Activated naive CD4-positive, alpha-beta T cell treated with anti-CD3 and anti-CD28 coated beads, Interleukin-2, amount 50 U/mL, for 16 hours (primary cell): ENCODE measurements at places on chromosomes 12 and 14.
A peak's percentile ranks its signal among the peaks of the same experiment; 100 is the strongest.

GRCh38 chr12:46526233-46526632 lies 153.7 kb upstream of the SLC38A2 start:
- no peak for DNase-seq

DNA sequence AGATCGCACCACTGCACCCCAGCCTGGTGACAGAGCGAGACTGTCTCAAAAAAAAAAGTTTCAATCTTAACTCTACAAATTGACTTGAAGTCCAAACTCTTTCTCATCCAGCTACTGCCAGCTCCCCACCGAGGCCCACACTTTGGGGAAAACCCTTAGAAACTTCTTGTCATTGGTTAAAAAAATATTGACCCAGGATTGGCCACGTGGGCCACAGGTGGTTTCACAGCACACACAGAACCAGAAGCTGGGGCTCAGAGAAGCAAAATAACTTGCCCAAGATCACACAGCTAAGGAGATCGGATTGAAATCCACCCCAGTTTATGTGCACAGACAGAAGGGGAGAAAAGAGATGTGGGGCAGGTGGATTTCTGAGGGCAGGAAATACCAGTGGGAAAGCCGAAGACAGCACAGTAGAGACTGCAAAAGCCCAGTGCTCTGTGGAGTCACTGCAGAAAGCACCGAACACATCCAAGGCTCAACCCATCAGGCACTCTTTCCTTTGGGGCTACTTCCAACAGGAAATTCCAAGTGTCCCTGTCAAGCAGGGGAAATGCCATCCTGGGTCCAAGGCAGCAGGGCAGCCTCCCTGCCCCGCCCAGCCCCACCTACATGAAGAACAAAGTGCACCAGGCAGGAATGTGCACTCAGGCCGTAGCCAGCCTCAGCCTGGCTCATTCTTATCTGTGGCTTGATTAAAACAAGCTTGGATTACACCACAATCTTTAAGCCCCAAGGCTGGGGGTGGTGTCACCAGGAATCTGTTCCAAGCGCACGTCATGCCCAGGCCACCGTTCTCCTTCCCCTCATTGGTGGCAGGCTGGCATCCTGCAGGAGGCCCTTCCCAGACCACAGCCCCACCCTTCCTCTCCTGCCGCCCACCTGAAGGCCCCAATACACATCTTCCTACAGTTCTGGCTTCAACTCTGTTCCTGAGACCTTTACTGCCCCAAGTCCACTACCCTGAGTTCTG lies 72.5 kb downstream of the ITPK1 start:
- no peak for DNase-seq

DNA sequence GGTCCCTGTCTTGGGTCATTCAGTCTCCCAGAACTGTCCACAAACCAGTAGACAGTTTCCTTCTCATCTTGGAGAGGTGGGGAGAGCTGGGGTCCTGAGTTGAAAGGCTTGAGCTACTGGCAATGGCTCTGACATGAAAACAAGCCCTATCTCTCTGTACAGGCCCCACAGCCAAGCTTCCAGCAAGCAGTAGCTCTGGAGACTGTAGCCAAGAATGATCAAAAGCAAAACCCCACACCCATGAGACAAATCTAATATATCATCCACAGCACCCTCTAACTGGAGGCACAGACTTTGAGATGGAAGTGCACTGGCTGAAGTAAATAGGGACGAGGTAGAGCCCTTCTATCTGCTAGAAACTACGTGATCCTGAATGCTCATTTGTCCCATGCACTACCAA lies 40.9 kb downstream of the RERG start:
- no peak for DNase-seq

- no peak for DNase-seq
Observed at GRCh38 chr14:104003616-104004015, 61.3 kb upstream of the RD3L start.

GRCh38 chr14:100587086-100587762 lies at the start of gene BEGAIN:
TSS of gene BEGAIN (minus strand) at chr14:100587417. CDS start at chr14:100587290, 127 bp downstream.
- DNase-seq = peak; percentile 37

DNA sequence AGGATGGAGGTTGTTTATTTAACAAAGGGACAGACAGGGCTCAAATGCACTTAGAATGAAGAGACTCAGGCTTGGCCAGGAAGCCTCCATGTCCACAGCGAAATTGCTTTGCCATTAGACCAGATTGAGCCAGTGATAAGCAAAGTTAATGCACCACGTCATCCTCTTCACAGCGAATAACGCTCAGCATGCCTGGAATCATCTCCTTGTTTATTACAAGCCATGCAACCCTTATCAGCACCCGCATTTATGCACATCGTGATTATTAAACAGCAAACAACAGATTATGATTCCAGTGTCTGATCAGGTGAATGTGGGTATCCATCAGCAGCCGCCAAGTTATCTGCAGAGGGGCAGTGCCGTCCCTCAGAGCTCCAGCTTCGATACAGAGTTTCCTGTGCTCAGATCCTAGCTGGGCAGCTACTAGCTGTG lies 175.0 kb upstream of the TMEM132C start:
- DNase-seq = no peak

- DNase-seq = no peak
Observed at GRCh38 chr12:4987076-4988046, 56.3 kb upstream of the KCNA5 start.

DNA sequence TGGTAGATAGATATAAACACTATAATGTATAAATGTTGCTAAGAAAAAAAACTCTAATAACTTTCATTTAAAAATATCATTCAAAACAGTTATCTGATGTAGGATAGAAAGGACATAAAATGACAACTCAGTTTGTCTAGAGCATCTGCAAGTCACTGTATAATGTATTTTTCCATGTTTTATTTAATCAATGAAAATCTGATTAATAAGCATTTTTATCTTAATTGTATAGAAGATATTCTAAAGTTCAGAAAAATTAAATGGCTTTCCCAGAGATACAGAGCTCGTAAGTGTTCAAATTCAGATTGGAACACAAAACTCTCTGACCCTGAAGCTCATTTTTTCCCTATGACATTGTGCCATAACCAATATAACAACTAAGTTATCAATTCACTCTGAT lies 295.9 kb upstream of the DCN start:
- DNase-seq = no peak

DNA sequence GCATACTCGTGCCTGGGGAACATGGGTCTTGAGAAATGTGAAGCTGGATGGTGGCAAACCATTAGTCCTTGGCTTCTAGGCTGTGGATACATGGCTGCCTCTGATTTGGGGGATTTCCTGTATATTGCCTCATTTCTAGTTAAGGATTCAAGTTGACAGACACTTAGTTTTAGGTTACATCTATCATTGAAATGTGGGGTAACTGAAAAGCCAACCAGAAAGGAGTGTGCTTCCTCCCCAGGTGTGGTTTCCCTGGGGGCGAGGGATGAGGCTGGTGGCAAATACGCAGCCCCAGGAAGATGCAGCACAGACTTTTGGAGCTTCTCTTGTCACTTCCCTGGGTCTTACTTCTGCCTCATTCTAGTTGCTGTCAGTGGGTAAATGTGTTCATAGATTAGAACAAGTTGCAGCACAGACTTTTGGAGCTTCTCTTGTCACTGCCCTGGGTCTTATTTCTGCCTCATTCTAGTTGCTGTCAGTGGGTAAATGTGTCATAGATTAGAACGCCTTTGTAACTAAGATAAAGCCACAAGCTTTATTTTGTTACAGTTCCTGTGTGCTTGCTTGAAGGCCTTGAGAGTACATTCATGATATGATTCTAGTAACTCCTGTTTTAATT lies 85.1 kb downstream of the BORCS5 start:
- DNase-seq = no peak

DNA sequence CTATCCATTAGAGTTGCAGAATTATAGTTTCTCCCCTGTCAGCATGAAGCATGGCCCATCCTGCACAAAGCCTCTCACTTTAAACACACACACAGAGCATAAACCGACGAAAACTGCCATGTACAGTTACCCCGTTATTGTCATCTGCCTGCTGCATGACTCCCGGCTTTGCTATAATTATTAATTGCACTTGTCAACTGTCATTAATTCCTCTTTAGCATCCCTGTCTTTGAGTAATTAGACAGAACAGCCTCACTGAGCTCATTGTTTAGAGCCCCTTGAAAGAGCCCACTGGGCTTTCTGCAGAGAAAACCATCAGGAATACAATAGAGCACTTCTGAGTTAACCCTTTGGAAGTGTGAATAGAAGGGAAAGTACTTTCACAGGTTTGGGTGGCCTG lies 307.2 kb upstream of the SOX5 start:
- DNase-seq = no peak

GRCh38 chr14:76311079-76311758 lies 64.7 kb upstream of the ESRRB start:
- no peak for DNase-seq

DNA sequence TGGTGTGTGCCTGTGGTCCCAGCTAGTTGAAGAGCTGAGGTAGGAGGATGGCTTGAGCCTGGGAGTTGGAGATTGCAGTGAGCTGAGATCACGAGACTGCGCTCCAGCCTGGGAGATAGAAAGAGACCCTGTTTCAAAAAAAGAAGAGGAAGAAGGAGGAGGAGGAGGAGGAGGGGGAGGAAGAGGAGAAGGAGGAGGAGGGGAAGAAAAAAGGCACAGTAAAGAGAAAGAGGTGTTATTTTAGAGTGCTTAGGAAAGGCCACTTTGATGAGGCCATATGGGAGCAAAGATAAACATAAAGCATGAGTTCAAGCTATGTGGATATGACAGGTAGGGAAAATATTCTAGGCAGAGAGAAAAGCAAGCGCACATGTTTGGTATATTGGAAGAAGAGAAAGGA lies 154.1 kb upstream of the BTG1 start:
- DNase-seq = no peak

DNA sequence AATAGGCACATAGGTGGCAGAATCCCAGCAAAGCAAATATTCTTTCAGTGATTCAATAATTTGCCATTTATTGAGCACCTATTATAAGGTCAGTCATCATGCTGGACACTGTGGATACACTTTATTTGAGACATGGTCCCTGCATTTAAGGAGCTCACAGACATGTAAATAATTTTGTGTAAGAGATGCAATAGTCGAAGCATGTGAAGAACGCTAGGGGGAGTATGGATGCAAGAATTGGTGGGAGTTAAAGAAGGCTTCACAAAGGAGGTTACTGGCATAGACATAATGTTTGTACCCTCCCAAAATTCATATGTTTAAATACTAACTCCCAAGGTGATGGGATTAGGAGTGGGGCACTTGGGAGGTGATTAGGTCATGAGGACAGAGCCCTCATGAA lies 260.6 kb upstream of the GARIN6 start:
- no peak for DNase-seq

DNA sequence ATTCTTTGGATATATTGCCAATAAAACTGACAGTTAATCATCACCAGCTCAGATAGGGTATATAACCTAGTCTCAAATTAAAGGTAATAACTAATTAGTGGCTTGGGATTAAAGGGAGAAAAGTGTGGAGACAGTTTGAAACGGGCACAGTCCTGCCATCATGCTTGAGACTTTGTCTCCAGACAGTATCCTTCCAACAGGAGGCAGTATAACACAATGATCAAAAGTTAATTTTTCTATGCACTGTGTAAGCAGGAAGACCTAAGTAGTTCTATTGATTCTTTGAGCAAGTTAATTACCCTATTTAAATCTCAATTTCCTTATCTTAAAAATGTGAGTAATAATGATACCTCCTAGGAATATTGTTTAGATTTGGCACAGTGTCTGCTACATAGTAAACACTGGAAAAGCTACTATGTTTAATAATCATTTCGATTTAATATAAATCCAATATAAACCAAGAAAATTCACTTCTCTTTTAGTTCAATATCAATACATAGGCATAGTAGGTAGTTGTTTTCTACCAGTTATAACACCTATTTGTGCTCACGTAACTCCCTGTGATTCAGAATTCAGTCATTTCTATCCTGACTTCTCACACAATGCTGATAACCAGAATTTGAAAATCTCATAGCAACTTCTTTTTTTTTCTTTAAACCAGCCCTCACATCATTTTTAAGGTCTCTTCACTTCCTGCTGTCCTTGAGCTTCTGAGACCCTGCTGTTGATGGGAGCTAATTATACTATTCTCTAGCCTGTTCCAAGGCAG lies 53.7 kb downstream of the GALNT4 start:
- no peak for DNase-seq

- DNase-seq = no peak
Observed at GRCh38 chr12:121513464-121514183, 67.2 kb downstream of the KDM2B start.

DNA sequence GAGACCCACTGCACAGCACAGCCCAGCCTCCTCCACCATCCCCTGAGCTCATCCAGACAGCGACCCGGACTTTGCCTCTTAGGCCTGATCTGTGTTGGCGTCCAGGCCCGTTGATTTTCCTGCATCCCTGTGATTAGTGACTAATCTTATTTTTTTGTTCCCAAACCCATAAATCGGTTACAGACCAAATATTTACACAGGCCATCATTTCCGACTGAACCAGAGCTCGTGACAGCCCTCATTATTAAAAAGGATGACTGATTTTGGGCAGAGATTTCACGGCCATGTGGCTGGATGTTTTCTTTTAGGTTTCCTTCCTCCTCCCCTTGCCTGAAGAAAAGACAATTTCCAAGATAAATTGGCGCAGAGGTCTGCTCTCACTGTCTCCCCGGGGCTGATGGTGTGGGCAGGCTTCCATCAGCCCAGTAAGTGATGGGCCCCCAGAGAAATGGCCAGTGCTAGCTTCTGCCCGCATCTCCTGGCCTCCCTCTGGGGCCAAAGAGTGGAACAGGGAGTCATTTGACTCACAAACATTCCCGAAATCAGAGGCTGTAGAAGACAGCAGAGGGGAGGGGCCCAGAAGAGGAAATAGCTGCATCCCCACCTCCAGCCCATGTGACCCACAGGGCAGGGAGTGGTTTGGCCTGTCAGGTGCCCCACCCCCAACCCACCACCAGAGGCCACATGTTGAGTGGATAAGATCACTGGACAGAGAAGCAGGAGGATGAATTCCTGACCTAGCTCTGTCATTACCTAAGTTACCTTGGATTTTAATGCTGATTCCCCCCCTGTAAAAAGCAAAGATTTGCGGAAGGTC lies 283.5 kb downstream of the KSR2 start:
- DNase-seq = no peak

GRCh38 chr14:88961214-88961613 lies 136.8 kb downstream of the TTC8 start:
- no peak for DNase-seq

DNA sequence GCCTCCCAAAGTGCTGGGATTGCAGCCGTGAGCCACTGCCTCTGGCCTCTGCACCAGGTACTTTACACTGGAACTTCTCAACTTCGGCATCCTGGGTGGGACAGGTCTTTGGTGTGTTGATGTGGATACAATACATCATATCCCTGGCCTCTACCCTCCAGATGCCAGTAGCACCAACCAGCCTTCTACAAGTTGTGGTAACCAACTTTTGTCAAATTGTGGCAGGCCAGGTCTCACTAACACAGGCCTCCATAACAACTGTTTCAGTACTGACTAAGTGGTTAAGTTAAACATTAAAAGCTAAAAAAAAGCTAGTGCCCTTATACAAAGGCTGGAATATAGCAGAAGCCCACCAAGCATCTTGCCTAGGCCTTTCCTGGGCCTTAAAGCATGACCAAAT lies 232.9 kb downstream of the PCNX1 start:
- DNase-seq = no peak

DNA sequence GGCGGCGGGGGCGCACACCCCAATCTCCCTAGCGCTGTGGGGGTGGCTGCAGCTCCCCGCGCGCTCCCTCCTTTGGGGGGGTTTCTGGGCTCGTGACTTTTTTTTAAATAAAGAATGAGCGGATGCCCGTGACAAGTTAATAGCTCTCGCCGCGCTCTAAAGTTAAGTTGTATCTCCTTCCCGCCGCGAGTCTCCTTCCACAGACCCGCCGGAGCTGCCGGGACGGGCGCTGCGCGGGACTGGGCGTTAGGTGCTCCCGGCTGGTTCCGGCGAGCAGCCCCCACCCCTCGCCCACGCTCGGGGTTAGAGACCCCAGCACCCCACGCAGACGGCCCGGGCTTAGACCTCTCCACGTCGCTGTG lies 82.6 kb upstream of the HMGA2 start:
- DNase-seq = no peak
